ENCODE measurements at places on chromosomes 11 and 22.

GRCh38 chr22:46774980-46775849 is 12.8 kb downstream of the TBC1D22A start:
- H3K4me3 ChIP-seq: no peak overlapping the region
- no peak for DNase-seq
- H3K27ac ChIP-seq: no peak overlapping the region
- peaks cover 20% of the 10 kb centered on the region for H3K36me3 ChIP-seq
- H3K4me1 ChIP-seq: peaks cover 13% of the 10 kb centered on the region

DNA sequence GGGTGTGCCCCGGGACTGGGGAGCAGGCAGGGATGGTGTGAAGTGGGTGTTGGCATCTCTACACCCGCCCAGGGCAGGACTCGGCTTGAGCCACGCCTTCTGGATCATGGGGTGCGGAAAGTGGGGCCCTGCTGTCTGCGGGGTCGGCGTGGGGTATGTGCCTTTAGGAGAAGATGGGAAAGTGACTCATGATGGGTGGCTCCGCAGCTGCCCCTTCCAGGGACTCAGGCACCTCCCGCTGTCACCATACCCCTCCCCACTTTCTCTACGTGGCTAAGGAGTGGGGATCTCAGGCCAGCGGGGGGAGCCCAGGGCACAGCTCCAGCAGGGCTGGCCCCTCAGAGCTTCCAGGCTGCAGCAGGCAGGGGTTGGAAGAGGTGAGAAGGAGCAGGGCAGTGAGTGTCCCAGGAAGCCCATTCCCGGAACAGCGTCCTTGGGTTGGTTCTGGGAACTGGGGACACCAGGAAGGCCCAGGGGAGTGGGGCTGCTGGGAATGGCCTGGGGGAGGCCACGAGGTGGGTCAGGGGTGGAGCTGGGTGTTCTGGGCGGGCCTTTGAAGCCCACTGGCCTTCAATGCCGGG is 102.9 kb upstream of the FGF3 start:
- no peak for DNase-seq
- H3K27ac ChIP-seq: no peak overlapping the region
- H3K36me3 ChIP-seq: no peaks in the 10 kb centered on the region
- H3K4me3 ChIP-seq: no peak overlapping the region

- no peak overlapping the region for H3K27ac ChIP-seq
- no peak for DNase-seq
- no peak overlapping the region for H3K4me3 ChIP-seq
- H3K36me3 ChIP-seq: no peaks in the 10 kb centered on the region
- H3K4me1 ChIP-seq: no peaks in the 10 kb centered on the region
Observed at GRCh38 chr11:40306938-40307548, 1152.4 kb downstream of the LRRC4C start.

DNA sequence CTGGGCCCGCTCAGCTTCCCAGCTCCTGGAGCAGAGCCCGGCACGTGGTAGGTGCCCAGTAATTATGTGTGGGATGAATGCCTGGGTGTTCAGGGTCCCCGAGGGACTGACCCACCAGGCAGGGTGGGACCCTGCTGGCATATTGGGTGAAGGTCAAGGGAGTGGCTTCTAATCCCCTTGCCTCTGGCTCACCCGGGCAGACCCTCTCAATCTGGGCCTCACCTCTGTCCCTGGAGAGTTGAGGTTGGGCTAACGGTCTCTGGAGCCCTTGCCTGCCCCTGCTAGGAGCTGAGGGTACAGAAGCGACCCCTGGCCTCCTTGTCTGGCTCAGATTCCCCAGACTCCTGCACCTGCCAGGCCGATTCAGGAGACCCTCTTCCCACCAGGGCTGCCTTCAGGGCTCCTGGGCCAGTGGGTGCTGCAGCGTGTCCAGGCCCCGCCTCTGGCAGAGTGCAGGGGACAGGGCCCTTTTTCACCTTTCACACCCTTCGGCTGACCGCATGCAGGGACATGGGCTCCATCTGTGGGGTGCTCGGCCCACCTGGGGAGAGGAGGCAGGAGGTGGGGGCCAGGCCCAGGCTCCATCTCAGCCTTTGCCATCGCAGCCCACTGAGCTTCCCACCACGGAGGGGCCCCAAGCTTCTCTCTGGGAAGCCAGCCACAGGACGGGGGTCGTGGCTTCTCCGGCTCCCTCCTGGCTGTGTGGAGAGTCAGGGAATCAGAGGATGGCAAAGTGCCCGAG is 3.8 kb upstream of the CTSD start:
- no peak overlapping the region for H3K4me3 ChIP-seq
- no peak overlapping the region for H3K27ac ChIP-seq
- H3K36me3 ChIP-seq: peaks cover 4% of the 10 kb centered on the region
- peaks cover 20% of the 10 kb centered on the region for H3K4me1 ChIP-seq
- no peak for DNase-seq
